ENCODE measurements at places on chromosomes 3 and 15.

GRCh38 chr3:74561881-74562280 is 52.6 kb downstream of the CNTN3 start:
- no peak for DNase-seq

DNA sequence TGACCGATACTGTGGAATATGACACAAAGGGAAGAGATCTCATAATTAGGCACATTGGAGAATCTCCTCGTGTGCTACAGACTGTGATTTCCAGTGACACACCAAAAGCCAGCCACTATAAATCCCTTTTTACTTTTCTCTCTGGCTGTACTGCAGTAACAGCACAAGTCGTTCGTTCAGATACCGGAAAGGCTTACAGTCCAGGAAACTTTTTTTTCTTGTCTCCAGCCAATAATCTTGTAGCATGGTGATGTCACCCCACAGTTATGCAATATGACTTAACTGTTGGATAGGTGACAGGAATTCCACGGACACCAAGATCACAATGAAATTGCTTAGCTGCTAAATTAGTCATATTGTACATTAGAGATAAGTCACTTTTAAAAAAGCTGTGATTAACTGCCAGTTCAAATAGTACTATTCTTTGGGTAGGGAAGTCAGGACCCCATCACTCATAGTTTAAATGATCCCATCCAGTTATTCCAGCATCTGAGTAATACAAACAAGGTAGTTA is 36.3 kb upstream of the TSC22D2 start:
- DNase-seq: no peak

- DNase-seq: no peak
These were observed 30.7 kb upstream of the CHD2 start for GRCh38 chr15:92869263-92869940.

- no peak for DNase-seq
These were observed 2.9 kb downstream of the FBXL22 start for GRCh38 chr15:63600001-63600615.

GRCh38 chr15:99481951-99482230 is 83.9 kb upstream of the MEF2A start:
- DNase-seq: no peak

Measured in activated naive CD8-positive, alpha-beta T cell treated with anti-CD3 and anti-CD28 coated beads, Interleukin-2, amount 50 U/mL, for 16 hours (primary cell).